ENCODE measurements at places on chromosomes 2 and 18. TPM values are rescaled to one million over a fixed set of nuclear protein-coding genes. Genes with fewer than 3 reads are reported as not detected.

GRCh38 chr2:161352719-161353118, 44.5 kb downstream of the PSMD14 start:
- no peak for DNase-seq

Gene SCN2A
- 2.7 TPM for polyA plus RNA-seq

Gene NPPC
- not detected for polyA plus RNA-seq

Gene CXCR1
- not detected for polyA plus RNA-seq

DNA sequence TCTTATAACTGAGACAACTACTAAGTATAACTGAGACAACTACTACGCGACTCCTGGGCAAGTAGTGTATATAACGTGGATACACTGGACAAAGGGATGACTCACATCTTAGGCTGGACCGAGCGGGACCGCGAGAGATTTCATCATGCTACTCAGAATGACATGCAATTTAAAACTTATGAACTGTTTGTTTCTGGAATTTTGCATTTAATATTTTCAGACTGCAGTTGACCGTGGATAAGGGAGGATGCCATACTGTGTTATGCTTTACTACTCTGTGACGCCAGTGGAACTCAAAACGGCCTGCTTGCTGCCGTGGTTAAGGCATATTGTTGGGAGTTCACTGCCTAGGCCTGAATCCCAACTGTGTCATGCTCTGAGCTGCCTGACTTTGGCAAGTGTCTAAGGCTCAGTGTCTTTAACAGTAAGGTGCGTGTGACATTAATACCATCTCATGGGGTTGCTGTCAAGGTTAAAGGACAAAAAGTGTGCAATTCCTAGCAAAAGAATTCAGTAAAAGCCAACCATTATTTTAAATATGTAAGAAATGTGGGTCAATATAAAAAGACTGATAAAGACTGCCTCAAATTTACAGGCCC, 64.6 kb downstream of the BMP10 start:
- peak; percentile 79 for DNase-seq

- peak; percentile 45 for DNase-seq
These were observed 479.4 kb upstream of the MYT1L start for GRCh38 chr2:2810504-2810903.

Gene CROCC2
- not detected for polyA plus RNA-seq

DNA sequence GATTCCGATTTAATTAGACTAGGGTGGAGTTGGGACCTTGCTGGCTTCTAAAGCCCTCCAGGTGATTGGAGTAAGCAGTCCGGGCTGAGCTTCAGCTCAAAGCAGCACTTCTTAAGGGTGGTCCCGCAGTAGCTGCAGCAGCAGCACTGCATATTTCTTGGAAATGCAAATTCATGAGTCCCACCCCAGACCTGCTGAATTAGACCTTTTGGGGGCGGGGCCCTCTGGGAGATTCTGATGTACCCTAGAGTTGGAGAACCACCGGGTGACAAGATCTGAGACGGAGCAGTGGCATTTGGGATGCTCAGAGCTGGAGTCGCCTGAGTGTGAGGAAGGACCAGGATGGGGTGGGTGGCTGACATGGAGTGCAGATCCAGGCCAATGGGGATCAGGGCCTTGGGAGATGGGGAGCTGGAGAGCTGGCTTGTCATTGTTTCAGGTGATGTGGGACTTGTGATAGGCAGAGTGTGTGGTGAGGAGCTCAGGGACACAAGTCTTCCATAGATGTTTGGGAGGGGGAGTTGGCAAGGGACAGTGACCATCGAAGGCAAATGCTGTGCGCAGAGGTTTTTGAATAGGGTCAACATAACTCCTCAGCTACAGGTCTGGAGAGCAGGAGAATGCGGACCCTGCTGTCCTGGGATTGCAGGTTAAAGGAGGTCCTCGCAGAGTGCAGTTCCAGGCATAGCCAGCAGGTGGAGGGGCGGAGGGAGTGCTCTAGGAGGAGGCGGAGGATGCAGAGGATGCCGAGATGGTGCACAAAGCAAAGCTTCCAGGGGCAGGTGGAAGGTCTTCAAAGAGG, 130.9 kb upstream of the RAB12 start:
- peak; percentile 71 for DNase-seq

- no peak for DNase-seq
These were observed 140.4 kb downstream of the FAM161A start for GRCh38 chr2:61713457-61713856.

Gene FAM237A
- not detected for polyA plus RNA-seq

Gene GALR1
- polyA plus RNA-seq = not detected

GRCh38 chr2:95317123-95317500, 20.0 kb downstream of the KCNIP3 start:
- no peak for DNase-seq

- peak; percentile 98 for DNase-seq
These were observed 318.7 kb downstream of the PDE11A start for GRCh38 chr2:177753682-177754491.

DNA sequence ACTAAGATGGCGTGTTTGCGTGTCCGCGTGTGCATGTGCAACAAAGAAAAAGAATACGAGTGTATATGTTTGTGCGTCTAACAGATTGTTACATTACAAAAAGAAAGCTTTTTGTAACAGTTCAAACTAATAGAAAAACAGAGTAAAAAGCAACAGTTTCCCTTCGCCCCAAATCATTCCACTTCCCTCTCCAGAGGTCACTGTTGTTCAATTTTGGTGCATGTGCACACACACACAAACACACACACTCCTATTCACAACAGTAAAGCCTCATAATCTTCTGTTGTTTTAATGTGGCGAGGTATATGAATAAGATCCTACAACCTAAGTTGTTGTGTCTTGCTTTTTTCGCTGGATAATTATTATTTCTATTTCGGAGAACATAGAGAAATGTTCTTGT, 357.3 kb upstream of the SLC8A1 start:
- DNase-seq = no peak

Gene MRO
- polyA plus RNA-seq = 6.9 TPM

DNA sequence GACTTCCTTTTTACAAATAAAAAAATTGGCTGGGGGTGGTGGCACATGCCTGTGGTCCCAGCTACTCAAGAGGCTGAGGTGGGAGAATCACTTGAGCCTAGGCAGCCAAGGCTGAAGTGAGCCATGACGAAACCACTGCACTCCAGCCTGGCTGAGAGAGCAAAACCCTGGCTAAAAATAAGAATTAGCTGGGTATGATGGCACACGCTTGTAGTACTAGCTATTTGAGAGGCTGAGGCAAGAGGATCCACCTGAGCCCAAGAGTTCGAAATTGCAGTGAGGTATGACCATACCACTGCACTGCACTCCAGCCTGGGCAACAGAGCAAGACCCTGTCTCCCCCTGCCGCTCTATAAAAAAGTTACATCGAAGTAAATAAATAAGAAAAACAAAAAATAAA, 33.7 kb downstream of the GFPT1 start:
- DNase-seq = no peak
